ENCODE measurements at places on chromosomes 2 and 18.

- no peak for DNase-seq
These were observed 74.3 kb upstream of the SLC1A4 start for GRCh38 chr2:64914735-64915509.

GRCh38 chr2:55902971-55903370 lies 20.6 kb downstream of the EFEMP1 start:
- no peak for DNase-seq

GRCh38 chr2:109218087-109218791 lies 89.2 kb downstream of the SH3RF3 start:
- DNase-seq, result peak; percentile 10

DNA sequence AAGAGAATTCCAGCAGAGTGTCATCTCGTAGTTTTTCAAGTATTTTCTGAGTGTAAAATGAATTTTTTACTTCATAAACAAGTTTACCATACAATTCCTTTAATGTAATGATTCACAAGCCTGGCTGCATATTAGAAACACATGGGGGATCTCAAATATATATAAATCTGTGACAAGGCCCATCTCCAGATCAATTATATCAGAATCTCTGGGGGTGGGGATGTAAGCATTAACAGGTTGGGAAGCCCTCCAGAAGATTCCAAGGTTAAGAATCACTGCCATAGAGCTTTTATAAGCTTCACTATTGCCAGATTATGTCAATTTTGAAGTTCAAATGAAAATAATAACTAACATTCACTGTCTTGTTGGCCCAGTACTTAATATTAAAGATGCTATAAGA lies 111.2 kb downstream of the BAZ2B start:
- DNase-seq, result no peak

- DNase-seq, result no peak
These were observed 18.1 kb upstream of the CYP26B1 start for GRCh38 chr2:72165792-72166191.

- no peak for DNase-seq
These were observed 89.4 kb upstream of the APCDD1 start for GRCh38 chr18:10365021-10365500.

- no peak for DNase-seq
These were observed 65.7 kb upstream of the DARS1 start for GRCh38 chr2:136051001-136051724.

- no peak for DNase-seq
These were observed 107.9 kb downstream of the DPP10 start for GRCh38 chr2:114550364-114550763.

Data from activated T-cell treated with anti-CD3 and anti-CD28 coated beads, Interleukin-2, amount 50 U/mL, for 1 hour (primary cell).